ENCODE measurements at places on chromosomes 6 and 20.

DNA sequence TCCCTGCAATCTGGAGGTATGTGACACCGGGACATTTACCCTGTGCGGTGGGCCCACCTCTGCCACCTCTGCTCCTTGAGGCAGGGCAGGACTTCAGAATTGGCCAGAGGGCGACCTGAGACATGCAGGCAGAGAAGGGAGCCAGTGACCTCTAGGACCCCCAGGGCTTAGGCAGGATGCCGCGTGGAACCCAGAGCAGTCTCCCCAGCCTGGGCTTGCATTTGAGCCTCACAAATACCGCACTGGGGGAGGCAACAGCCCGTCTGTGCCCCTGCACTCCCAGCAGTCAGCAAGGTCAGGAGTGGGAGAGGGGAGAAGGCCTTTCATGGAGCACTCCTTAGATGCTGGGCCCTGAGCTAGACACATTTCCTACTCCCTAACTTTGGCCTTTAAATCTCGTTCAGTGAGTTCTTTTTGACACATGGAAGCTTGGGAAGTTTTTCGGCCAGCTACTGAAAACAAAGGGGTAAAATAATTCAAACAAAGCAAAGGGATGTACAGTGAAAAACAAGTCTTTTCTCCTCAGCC is 41.7 kb downstream of the C20orf203 start:
- DNase-seq = no peak

- DNase-seq = no peak
Measured at GRCh38 chr6:41315203-41315602, 20.2 kb upstream of the NCR2 start.

DNA sequence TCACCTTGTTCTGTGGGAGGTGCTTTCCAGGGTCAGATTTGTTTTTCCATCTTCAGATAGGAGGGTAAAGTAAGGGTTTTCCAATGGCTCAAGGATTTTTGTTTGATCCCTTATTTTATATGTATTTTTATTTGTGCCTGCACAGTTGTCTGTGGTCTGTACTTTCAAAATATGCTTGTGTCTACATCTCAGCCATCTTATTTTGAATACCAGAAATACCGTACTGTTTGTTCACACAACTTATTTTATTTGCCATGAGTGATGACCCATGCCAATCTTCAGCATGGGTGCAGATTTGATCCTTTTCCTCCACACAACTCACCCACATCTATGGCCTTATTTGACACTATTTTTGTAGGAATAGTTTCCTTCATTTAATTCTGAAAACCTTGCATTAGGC is 72.2 kb upstream of the PTCHD4 start:
- no peak for DNase-seq

DNA sequence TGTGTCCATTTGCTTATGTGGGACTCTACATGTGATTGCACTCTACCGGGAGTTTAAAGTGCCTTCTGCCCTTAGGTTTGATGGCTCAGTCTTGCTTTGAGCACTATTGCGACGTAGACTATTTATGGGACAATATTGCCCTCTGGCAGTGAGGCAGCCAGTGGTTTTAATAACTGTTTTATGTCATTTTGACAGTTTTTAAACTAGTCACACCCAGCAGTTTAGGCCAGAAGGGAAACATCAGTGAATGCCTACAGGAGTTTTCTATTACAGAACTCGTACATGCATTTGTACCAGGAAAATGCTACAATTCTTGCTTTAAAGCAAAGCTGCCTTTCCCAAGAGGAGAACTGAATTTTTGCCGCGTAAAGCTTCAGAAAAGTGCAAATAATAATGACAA is 813.7 kb downstream of the KIF16B start:
- no peak for DNase-seq
